ENCODE measurements at places on chromosomes 2 and 18. TPM values are rescaled to one million over a fixed set of nuclear protein-coding genes. Genes with fewer than 3 reads are reported as not detected.

The TUBB6 gene
- 143 TPM for polyA plus RNA-seq

The VSNL1 gene
- 36.8 TPM for polyA plus RNA-seq

The ABCB11 gene
- polyA plus RNA-seq = 0.07 TPM

The CACNB4 gene
- 0.25 TPM for polyA plus RNA-seq

The C2orf42 gene
- 4.1 TPM for polyA plus RNA-seq

The USP14 gene
- 27.0 TPM for polyA plus RNA-seq

The UGT1A4 gene
- polyA plus RNA-seq = 0.07 TPM

Data from right cardiac atrium (tissue), 5 donors.